Activated T-cell treated with anti-CD3 and anti-CD28 coated beads, Interleukin-2, amount 50 U/mL, for 72 hours (primary cell): ENCODE measurements at places on chromosomes 2 and 18. TPM values are rescaled to one million over a fixed set of nuclear protein-coding genes. Genes with fewer than 3 reads are reported as not detected.

DNA sequence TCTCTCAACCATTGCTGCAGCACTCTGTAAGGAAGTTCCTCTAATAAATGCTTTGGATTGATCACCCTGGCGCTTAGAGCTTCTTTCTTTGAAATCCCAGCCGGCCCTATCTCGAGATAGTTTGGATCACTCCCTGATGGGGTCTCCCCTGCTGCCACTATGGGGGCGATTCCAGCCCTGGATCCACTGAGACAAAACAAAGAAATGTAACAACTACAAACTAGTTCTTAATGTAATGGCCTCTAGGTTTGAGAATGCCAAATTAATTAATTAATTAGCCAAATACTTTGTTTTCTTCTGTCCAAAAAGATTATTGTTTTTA is 15.2 kb downstream of the SRSF7 start:
- no peak for DNase-seq
- no peaks in the 10 kb centered on the region for H3K27me3 ChIP-seq
- H3K36me3 ChIP-seq = peaks cover 13% of the 10 kb centered on the region
- peak overlapping the region; percentile 83 for H3K27ac ChIP-seq
- peaks cover 10% of the 10 kb centered on the region for H3K4me1 ChIP-seq
- H3K4me3 ChIP-seq = no peak overlapping the region

GRCh38 chr2:160411167-160411566 is 82.4 kb downstream of the RBMS1 start:
- peak overlapping the region; percentile 88 for H3K27ac ChIP-seq
- peak; percentile 63 for DNase-seq
- H3K4me3 ChIP-seq = peak overlapping the region; percentile 76
- peaks cover 2% of the 10 kb centered on the region for H3K36me3 ChIP-seq

DNA sequence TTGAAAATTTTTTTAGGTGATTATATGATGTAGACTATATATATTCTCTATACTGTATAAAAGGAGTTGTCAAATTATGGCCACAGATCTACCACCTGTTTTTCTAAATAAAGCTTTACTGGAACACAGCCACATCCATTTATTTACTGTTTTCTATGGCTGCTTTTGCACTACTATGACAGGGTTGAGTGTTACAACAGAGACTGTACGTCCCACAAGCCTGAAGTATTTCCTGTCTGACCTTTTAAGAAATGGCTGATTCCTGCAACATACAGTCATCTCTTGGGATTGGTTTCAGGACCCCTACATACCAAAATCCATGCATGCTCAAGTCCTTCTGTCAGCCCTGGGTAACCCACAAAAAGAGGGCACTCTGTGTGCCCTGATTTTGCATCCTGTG is 508.3 kb downstream of the TSN start:
- no peaks in the 10 kb centered on the region for H3K4me1 ChIP-seq
- H3K27ac ChIP-seq = no peak overlapping the region
- no peak overlapping the region for H3K4me3 ChIP-seq
- no peak for DNase-seq
- H3K27me3 ChIP-seq = no peaks in the 10 kb centered on the region

- no peak for DNase-seq
- no peaks in the 10 kb centered on the region for H3K27me3 ChIP-seq
- no peaks in the 10 kb centered on the region for H3K4me1 ChIP-seq
Measured at GRCh38 chr2:15832030-15832709, 108.2 kb upstream of the MYCN start.

The PARD3B gene
- 0.74 TPM for total RNA-seq

The SMAD2 gene
- total RNA-seq = 310 TPM

DNA sequence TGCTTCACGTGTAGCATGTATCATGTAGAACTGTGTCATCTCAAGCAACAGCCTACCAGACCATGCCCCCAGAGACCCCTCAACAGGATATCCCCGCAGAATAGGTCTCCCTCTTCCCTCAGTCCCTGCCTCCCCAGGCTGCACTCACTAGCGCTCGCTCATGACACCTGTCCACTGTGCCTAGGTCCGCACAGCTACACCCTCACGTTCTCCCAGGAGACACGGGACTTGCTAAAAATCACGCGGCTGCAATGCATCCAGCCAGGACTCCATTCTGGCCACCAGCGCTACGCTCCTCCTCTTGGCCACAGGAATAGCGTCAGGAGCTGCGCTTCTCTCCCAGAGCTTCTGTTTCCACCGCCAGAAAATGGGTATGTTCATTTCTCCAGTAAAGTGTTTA is 2.5 kb downstream of the PXDN start:
- no peak for DNase-seq
- H3K27me3 ChIP-seq = peaks cover 36% of the 10 kb centered on the region
- H3K36me3 ChIP-seq = no peaks in the 10 kb centered on the region

The UGT1A8 gene
- total RNA-seq = not detected

- peaks cover 6% of the 10 kb centered on the region for H3K27me3 ChIP-seq
- no peaks in the 10 kb centered on the region for H3K36me3 ChIP-seq
- no peak for DNase-seq
- H3K27ac ChIP-seq = no peak overlapping the region
Measured at GRCh38 chr2:170588729-170589128, 126.4 kb upstream of the SP5 start.

GRCh38 chr2:209685963-209686362 is 85.7 kb upstream of the UNC80 start:
- no peaks in the 10 kb centered on the region for H3K4me1 ChIP-seq
- H3K36me3 ChIP-seq = no peaks in the 10 kb centered on the region
- no peak for DNase-seq
- H3K27ac ChIP-seq = no peak overlapping the region

DNA sequence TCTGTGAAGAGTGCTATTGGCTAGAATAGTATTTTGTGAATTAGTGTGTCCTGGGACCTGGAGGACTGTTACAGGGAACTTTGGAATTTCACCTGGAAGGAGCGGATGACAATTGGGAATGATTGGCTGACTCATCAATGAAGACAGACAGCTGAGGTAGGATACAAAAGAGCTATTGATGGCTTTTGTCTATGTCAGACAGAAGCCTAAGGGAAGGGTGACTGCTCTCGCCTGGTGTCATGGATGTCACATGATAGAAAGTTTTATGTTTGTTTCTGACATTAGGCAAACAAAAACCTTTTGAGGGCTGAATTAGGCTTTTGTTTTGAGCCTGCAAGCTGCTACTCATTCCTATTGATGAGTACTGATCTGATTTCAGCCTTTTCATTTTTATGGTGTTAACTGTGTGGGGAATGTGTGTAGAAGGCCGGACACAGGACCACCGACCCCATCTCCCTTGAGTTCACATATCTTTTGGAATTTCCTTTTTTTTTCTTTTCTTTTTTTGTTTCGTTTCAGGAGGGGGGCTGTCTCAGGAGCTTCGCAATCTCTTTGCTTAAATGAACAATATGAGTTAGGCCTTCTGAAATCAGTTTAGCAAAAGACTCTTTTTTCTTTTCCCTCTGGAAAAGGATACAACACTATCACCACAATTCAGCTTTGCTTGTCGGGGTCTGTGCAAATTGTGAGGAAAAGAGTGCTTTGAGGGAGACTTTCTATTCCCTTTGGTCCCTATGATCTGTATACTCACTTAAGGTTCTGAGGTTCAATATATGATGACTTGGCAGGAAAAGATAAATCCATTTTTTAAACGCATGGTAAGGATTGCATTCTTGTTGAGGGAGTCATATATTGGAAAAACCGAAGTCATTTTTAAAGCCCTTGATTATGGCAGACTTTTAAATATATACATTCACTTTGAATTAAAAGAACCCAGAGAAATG is 207.9 kb upstream of the FIGN start:
- no peak overlapping the region for H3K27ac ChIP-seq
- no peaks in the 10 kb centered on the region for H3K27me3 ChIP-seq
- no peaks in the 10 kb centered on the region for H3K36me3 ChIP-seq
- H3K4me3 ChIP-seq = no peak overlapping the region
- H3K4me1 ChIP-seq = no peaks in the 10 kb centered on the region
- DNase-seq = no peak

- H3K27ac ChIP-seq = no peak overlapping the region
- no peaks in the 10 kb centered on the region for H3K27me3 ChIP-seq
- H3K4me3 ChIP-seq = no peak overlapping the region
- no peak for DNase-seq
Measured at GRCh38 chr2:219868635-219869034, 241.2 kb downstream of the SLC4A3 start.

The RAB6C gene
- total RNA-seq = not detected

- no peaks in the 10 kb centered on the region for H3K27me3 ChIP-seq
- DNase-seq = no peak
- no peak overlapping the region for H3K27ac ChIP-seq
- H3K4me3 ChIP-seq = no peak overlapping the region
Measured at GRCh38 chr2:45879406-45879805, 227.9 kb downstream of the PRKCE start.

DNA sequence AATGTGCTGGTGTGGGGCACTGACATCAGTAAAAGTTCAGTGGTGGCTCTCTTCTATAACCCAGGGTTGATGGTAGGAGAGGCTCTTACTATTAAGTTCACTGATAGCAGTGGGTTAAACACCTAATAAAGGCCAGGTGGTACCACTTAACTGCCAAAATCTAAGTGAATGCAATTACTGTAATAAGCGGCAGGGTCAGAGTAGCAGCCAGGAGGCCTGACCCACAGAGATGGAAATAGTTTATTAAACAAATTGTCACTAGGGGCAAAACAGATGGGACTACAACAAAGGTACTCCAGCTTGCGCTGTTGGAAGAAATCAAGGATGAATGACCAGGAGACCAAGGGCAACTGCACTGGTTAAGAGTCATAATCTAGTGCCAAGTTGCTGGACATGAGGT is 26.6 kb downstream of the ZSWIM2 start:
- no peaks in the 10 kb centered on the region for H3K4me1 ChIP-seq
- DNase-seq = no peak
- no peak overlapping the region for H3K4me3 ChIP-seq
- no peak overlapping the region for H3K27ac ChIP-seq
- H3K36me3 ChIP-seq = no peaks in the 10 kb centered on the region

The BMP10 gene
- total RNA-seq = not detected

The IL36A gene
- total RNA-seq = not detected

DNA sequence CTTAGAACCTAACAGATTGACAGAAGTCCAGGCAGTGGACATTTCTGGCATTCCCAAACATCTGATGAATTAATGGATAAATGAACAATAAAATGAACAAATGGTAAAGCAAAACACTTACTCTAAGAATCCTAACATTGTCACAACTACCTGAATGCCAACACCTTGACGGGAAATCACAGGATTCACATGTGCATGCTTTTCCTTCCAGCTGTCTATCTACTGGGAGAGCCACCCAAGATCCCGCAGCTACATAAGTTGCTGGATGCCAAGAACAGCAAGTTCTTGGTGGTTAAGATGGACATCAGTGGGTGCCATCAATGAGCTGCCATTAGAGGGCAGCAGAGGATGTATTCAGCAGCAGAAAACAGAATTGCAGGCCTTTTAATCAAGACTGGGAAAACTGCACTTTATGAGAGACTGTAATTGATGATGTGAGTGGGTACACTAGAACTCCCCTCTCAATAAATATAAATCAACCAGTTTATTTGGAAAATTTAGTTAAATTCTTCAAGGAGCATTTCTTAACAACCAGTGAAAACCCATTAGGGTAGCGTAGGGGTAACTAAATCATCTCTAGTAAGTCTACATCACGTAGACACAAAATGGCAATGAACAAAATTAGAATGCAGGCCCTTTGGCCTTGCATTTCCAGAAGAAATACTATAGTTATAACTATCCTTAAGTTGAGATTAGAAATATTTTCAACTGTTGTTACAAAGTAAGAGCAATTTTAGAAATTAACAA is 45.6 kb downstream of the SESTD1 start:
- no peaks in the 10 kb centered on the region for H3K4me1 ChIP-seq
- no peak overlapping the region for H3K4me3 ChIP-seq
- DNase-seq = peak; percentile 37
- H3K27ac ChIP-seq = no peak overlapping the region
- no peaks in the 10 kb centered on the region for H3K36me3 ChIP-seq

GRCh38 chr2:211439011-211439410 is 882.6 kb downstream of the CPS1 start:
- H3K4me3 ChIP-seq = no peak overlapping the region
- no peak overlapping the region for H3K27ac ChIP-seq
- no peaks in the 10 kb centered on the region for H3K27me3 ChIP-seq
- H3K4me1 ChIP-seq = no peaks in the 10 kb centered on the region

The TMEM247 gene
- not detected for total RNA-seq

The APCDD1 gene
- total RNA-seq = not detected

The ASXL2 gene
- total RNA-seq = 39.8 TPM

DNA sequence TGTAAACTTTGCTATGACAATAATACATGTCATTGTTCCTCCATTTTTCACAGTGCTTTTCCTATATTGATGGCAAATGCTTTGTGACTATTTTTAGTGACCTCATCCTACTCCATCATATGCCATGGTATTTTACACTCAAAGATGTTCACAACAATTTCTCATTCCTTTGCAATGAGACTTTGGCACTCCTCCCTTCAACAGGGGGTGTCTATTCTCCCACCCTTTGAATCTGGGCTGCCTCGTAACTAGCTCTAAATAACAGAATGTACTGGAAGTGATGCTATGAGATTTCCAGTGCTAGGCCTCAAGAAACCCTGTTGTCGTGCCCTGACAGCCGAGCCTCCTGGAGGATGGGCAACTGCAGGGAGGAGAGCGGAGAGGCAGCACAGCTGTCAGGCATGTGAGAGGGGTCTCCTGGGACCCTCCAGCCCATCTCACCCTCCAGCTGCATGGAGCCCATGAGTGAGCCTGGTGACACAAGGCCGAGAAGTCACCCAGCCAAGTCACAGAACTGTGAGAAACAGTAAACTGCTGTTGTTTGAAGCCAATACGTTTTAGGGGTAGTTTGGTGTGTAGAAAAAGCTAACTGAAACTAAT is 103.1 kb upstream of the APCDD1 start:
- peaks cover 5% of the 10 kb centered on the region for H3K27me3 ChIP-seq
- no peaks in the 10 kb centered on the region for H3K36me3 ChIP-seq

DNA sequence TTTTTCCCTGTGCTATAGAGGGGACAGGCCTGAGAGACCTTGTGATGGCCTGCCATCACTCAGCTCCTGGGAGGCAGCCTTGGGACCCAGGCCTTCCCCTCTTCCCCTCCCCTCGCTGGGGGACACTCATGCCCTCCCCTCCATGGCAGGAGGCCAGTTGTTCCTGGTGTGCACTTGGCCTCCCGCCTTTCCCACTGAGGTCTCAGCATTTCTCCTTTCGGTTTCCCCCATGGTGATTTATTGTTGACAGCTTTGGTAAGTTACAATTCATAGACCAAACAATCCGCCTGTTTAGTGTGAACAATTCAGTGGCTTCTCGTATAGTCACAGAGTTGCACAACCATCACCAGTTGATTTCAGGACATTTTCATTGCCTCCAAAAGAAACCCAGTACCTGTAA is 10.2 kb upstream of the CNDP1 start:
- no peaks in the 10 kb centered on the region for H3K4me1 ChIP-seq
- H3K27me3 ChIP-seq = peaks cover 9% of the 10 kb centered on the region
- H3K27ac ChIP-seq = no peak overlapping the region
- no peak overlapping the region for H3K4me3 ChIP-seq
- peaks cover 5% of the 10 kb centered on the region for H3K36me3 ChIP-seq
